ENCODE measurements at places on chromosomes 7 and 10.

DNA sequence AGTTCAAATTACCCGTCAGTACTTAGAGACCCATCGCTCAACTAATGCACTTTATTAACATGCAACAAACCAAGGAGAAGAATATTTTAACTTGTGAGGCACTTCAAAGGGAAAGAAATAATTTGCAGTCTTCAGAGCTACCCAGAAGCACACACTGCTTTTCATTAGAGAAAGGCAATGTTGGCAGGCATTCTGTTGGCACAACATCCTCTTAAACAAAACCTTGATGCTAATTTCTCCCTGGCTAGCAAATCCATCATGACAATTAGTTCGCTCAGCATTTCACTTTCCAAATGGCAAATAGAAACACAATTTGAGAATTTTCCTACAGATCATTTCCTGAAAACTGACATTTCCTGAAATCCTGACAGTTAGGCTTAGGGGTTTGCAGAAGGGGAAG, 155.6 kb upstream of the FAM13C start:
- DNase-seq, result no peak

- no peak for DNase-seq
Observed at GRCh38 chr7:100156331-100157068, 2.0 kb downstream of the TRAPPC14 start.

- DNase-seq, result no peak
Observed at GRCh38 chr10:61389887-61390286, 63.3 kb downstream of the TMEM26 start.

GRCh38 chr10:17403161-17403560, 51.2 kb downstream of the ST8SIA6 start:
- no peak for DNase-seq

DNA sequence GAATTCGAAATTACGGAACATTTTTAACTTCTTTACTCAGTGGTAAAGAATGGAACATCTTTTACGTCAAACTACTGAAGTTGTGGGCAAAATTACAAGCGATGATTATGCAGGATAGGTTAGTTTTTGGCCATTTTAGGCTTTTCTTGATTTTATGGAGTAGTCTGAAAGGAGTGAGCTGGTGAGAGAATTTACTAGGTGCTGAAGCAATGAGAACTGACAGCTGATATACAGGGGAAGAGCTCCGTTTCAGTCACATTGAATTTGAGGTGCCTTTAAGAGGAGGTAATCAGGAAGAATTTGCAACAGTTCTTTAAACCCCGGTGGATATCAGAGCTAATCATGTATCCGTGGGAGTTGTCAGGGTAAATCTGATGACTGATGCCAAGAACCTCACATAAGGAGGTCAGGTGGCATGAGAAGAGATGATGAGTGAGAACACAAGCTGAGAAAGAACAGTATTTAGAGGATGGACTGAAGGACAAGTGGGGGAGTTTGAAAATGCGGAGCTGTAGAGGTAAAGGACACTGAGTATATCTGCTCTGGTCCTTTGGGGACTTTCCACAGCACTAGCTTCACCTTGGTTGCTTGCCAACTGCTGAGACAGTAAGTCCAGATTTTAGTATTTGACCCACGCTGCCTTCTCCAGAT, 104.3 kb downstream of the AHR start:
- DNase-seq, result no peak

DNA sequence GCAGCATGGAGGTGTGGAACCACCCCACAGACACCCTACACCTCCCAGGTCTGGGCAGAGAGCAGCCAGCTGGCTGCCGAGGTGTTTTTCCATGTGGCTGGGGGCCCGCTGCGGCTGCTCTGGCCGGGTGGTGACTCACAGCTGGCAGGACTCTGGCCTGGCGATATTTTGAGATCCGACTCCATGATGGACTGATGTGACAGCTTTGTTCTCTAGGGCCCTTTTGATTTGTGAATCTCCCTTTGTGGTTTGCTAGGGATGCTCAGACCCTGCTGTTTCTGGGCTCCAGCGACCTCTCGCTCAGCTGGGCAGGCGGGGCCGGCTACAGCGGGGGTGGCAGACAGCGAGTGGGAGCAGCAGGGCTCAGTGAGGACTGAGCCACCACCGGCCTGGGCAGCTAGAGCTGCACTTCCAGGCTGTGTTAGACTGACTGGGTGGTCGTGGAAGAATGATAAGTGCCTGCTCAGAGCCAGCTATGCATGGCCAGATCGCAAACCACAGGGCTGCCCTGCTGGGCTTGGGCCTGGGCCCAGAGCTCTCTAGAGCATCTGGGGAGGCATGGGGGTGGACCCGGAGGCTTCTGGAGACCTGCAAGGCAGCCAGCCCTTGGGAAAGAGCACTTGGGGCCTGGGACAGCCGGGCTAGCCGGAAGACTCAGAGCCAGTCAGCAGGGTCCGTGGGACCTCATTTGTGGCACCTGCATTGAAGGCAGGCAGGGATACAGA, 46.2 kb upstream of the GDF10 start:
- peak; percentile 83 for DNase-seq

GRCh38 chr10:71933651-71934050, 30.5 kb upstream of the CHST3 start:
- DNase-seq, result no peak

- DNase-seq, result no peak
Observed at GRCh38 chr10:33509231-33509831, 174.9 kb upstream of the NRP1 start.

DNA sequence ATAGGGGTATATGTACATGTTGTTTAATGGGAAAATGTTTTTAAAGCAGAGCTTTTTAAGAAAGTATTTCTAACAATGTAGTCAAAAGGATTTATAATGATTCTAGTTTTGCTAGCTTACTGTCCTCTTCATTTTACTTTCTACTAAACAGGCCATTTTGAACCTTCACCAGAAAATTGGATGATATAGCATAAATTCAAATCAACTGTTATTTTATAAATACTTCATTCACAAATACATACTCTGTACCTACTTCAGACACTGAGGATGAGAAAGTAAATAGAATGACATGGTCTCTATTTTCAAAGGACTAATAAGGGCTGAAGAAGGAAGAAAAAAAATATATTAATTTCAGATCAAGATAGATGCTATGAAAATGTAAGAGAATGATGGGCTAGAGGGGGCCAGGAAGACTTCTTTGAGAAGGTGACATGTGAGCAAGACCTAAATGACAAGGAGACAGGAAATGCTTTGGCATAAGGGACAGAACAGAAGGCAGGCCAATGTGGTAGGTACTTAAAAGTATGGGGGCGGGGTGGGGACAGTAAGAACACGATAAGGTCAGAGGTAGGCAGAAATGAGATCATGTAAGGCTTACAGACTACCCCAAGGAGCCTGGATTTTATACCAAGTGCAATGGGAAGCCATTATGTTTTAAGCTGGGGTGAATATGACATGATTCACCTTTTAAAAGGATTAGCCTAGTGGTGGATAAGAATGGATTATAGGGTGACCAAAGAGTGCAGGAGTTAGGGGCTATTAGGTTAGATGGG, 5.2 kb downstream of the NAMPT start:
- no peak for DNase-seq

GRCh38 chr7:17852361-17852760, 87.9 kb downstream of the SNX13 start:
- no peak for DNase-seq

DNA sequence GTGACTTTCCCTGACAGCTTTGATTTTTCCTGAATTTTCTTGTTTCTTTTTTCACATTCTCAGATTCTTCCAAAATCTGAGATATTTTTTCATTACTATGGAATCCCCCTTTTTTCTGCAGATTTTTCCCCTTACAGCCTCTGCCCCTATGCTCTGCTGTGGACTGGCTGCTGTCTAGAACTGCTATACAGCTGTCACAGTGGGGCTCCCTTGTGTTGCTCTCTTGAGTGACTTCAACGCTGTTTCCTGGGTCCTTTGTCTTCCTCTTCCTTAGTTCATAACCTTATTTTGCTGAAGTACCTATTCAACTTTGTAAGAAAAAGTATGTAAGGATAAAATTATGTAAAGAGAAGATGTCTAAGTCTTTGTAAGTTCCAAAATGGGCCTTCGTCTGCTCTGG, 234.1 kb upstream of the YAE1 start:
- DNase-seq, result no peak

GRCh38 chr7:89072081-89072480, 276.5 kb upstream of the TEX47 start:
- DNase-seq, result no peak

GRCh38 chr10:486206-486605, 203.3 kb downstream of the DIP2C start:
- DNase-seq, result peak; percentile 67

GRCh38 chr7:83739527-83739926, 90.6 kb upstream of the SEMA3E start:
- no peak for DNase-seq

GRCh38 chr7:31648288-31648687, 38.7 kb upstream of the PPP1R17 start:
- DNase-seq, result no peak

Data from mesenteric fat pad (tissue), 1 donor.